ENCODE measurements at places on chromosomes 4 and X.

- no peak for DNase-seq
Observed at GRCh38 chr4:22739968-22740367, 47.2 kb downstream of the GBA3 start.

DNA sequence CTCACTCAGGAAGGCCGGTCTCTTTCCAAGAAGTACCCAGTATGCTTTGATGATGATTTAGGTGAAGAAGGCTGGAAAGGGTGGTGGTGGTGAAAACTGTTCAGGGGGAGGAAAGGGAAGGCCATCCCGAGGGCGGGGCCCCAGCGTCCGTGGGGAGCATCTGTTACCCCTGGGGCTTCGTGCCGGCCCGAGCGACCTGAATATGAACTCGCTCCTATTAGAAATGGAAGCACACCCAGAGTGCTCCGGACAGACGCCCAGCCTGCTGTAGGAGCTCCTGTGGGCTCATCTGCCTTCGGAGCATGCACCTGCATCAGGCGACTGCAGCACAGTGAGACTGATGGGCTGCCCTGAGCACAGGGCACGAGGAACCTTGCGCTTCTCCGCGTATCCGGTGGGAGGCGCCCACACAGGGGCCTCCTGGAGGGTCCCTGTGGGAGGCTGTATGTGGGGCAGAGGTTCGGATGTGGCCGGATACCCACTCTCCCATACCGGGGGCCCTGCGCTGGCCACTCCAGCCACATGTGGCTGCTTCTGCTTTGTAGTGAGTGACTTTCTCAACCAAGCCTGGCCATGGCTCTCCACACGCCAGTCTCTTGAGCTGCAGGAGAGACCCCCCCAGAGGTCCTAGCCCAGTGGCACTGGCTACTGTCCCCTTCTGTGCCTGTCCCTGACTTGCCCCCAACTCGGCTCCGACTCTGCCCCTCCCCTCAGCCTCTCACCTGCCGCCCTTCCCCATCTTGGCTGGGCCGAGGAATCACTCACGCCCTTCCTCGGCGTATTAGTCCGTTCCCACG lies 36.7 kb downstream of the FGFRL1 start:
- no peak for DNase-seq

- DNase-seq: no peak
Observed at GRCh38 chrX:118569676-118570075, 74.1 kb downstream of the DOCK11 start.

DNA sequence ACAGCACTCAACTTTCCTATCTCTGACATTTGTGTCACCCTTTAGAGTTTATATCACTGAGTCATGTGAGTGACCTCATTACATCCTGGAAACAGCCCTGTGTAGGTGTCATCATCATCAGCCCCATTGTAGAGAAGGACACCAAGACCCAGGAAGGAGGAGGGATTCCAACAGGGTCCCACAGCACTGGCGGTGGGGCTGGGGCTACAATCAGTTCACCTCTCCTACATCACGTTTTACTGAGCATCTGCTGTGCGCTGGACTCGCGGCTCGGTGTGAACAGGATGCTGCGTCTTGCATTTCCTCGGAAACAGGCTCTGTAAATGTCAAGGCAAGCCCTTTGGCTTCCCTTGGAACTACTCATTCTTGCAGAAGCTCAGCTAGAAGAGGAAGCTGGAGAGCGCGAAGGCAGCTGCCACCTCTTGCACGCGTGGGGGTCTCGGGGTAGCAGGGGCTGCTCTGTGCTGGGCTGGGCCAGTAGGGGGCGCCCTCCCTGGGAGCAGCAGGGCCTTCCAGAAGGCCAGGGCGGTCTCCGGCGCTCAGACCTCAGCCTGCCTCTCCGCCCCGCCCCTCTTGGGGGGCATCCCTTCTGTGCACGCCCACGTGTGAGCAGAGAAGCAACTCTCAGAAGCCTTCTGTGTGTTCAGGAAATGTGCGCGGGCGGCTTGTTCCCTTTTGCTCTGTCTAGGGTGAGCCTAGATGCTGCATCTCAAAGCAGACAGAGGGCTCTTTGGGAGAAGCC lies 29.0 kb downstream of the REELD1 start:
- DNase-seq: peak; percentile 86

DNA sequence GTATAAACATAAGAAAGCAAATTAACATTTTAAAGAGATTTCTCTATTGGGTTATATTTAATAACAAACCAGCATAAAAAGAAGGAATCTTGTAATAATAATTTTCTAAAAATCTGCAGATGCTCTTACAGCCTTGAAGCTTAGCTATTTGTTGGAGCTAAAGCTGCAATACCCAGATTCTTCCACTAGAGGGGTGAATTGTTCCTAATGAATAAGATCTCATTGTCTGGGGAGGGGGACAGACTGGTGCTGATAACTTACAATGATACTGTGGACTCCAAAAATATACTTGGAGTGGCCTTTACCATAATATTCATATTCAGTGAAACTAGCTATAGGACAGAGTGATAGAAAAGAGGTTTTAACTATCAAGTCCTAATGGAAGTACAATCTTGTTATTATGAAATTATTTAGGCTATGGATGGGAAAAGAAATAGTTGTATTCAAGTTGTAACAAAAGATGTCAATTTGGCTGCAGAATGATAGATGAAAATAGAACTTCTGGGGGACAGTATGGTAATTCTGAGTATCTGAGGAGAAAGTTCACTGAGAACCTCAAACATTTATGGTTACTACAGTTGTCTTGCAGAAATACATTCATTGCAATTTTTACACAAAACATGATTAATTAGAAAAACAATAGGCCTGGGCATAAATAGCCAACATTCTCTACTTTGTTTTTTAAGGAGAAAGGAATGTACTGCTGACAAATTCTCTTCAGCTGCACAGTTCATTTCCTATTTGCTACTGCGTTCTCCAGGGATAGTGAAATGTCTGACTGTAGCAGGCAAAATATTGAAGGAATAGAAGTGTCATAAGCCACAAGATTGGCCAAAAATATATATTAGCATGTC lies 443.3 kb downstream of the GBA3 start:
- peak; percentile 57 for DNase-seq

DNA sequence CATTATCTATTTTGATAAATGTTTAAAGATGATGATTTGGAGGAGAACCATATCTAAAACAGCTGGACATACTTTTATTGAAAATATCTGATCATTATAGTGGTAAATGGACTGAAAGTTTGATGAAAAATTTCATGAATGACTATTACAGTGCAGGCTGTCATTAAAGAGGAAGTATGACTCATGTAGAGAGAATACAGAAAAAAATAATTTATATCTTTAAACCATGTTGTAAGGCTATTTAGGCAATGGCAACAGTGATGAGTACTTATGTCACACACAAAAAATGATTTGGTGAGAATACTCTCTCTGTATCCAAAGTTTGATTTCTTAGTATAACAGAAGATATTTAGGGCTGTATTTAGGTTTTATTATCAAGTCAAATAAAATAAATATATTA lies 3.9 kb upstream of the GLRB start:
- DNase-seq: no peak

GRCh38 chr4:110344165-110344564 lies 131.8 kb upstream of the ENPEP start:
- DNase-seq: peak; percentile 13

All from GM12865 (cell line).